ENCODE measurements at places on chromosomes 2 and 18.

- no peak for DNase-seq
These were observed 12.5 kb upstream of the TMEM185B start for GRCh38 chr2:120235681-120236080.

GRCh38 chr18:12744103-12744502 lies 41.3 kb downstream of the PSMG2 start:
- no peak for DNase-seq

DNA sequence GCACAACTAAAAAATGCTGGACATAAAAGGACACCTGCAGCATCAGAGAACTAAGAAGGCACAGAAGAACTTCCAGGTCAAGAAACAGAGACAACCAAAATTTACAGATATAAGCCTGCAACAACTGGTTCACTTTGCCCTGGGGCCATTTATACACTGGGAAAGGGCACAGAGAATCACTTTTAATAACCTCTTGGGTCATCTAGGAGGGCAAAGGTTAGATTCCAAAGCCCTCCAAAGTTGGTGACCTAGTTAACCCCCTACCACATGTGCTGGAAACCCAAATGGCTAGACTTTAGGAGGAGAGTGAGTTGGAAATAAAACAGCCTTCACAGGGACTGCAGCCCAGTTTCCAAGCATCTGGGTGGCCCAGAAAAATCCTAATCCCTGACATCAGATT lies 3.3 kb downstream of the RNU4ATAC start:
- no peak for DNase-seq

DNA sequence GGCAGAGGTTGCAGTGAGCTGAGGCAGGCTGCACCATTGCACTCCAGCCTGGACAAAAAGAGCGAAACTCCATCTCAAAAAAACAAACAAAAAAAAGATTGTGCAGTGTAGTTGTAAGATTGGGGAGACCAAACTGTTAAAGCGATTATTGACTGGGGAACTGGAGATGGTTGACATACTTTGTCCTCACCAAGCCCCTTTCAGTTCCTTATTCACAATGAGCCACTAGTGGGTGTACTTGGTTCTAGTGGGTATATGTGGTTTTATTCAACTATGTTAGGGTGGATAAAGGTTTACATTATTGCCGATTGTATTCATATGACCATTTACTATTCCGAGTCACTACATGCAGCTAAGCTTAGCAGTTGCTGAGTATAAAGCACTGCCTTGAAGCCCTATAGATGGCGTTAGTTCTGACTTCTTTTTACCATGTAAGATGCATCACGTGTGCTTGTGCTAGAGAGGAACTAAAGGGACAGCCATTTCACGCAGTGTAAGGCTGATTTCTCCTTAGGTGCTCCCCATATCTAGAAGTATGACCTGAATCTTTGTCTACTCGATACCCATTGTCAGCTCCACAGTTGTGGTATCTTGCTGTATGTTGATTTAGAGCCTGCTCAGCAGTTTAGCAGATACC lies 12.1 kb downstream of the EIF4E2 start:
- DNase-seq: no peak

- DNase-seq: no peak
These were observed 44.4 kb upstream of the RBM44 start for GRCh38 chr2:237754182-237754581.

- no peak for DNase-seq
These were observed at the start of gene ST8SIA5 for GRCh38 chr18:46756559-46757201. Gene ST8SIA5 (minus strand): TSS chr18:46757053. CDS start chr18:46756508, 545 bp downstream.

DNA sequence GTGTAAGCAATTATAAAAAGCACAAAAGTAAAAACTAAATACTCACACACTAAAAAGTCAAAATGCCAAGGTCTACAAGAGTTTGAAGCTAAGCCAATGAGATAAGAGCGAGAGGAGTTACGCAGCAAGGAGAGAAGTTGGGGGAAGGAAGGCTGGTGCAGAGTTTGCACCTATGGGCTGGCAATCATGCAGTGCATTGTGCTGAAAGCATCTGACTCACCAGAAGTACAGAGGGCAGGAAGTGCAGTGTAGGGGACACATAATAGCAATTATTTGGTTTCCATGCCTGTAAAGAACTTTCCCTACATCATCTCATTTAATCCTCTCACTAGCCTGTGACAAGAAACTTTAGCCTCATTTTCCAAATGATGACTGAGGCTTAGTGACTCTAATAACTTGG lies 142.7 kb upstream of the KYNU start:
- no peak for DNase-seq

GRCh38 chr2:77567723-77568122 lies 45.5 kb upstream of the LRRTM4 start:
- DNase-seq: no peak

DNA sequence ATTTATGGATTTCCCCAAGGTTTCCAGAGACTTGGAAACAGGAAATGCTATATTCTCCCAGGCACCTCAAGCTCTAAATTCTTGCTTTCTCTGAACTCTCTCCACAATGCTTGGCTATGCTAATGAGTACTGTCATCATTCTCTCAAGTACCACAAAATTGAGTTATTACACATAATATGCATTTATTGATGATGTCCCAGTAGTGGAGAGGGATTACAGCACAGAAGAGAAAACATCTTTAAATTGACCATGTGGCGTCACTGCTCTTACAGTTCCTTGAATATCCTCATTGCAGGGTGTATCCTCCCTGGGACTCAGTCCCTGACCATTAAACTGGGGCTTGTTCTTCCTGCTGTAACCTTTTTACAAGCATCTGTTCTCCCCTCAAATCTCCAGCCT lies 681.1 kb upstream of the FANCL start:
- DNase-seq: no peak

- DNase-seq: no peak
These were observed 4.3 kb upstream of the CDCA7 start for GRCh38 chr2:173350383-173350782.

GRCh38 chr2:94996305-94997100 lies 29.0 kb upstream of the MAL start:
- no peak for DNase-seq

GRCh38 chr2:189016311-189016861 lies 42.2 kb downstream of the COL3A1 start:
- DNase-seq: no peak

GRCh38 chr2:53260568-53260967 lies 507.0 kb upstream of the CHAC2 start:
- DNase-seq: no peak

DNA sequence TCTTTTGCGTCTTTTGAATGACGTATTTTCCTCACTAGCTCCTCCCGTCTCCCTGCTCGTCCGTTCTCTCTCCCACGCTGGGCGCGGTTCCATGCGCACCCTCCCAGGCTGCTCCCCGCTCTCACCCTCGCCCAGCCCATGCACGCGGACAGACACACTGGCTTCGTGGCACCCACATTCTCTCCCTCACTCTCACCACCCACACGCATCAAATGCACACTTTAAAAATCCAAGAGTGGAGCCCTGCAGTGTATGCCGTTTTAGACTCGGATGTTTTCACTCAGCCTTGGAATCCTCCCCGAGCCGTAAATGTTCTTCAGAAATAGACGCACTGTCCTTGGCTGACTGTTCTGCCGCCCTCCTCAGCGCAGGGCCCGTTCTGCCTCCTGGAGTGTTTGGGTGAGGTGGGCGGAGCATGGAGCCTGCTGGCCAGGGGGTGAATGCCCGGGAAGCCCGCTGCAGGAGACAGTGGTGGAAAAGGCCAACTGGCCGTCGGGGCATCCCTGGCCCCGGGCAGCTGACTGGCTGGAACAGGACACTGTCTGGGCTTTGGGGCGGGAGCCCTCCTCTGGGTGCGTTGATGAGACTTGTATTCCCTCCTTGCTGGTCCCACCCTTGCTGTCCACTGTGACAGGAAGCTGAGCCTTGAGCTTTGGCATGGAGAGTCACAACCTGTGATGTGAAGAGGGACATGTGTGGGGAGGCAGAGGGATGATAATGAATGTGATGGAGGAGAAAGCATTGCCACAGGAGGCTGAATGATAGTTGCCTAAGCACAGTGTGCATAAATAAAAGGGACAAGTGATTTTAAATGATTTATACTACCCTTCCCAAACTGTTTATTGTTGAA lies 35.4 kb upstream of the LYPD6B start:
- DNase-seq: no peak

All from activated CD8-positive, alpha-beta memory T cell treated with anti-CD3 and anti-CD28 coated beads for 1 hour (primary cell).